ENCODE measurements at places on chromosomes 3 and 15.

DNA sequence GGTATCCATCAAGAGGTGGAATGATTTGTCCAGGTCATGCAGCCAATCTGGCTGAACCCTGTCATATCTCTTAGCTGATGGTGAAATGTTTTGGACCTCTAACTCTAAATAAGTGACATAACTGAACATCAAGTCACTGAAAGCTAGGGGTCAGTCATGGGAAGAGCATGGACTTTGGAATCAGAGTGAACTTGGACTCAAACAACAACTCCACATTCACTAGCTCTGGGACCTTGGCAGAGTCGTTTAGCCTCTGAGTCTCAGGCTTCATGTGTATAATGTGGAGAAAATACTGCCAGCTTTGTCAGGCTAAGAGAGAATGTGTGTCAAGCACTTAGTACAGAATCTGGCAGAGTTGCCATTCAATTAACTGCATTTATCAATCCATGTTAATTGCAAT, 557.8 kb upstream of the CFAP20DC start:
- DNase-seq, result no peak

DNA sequence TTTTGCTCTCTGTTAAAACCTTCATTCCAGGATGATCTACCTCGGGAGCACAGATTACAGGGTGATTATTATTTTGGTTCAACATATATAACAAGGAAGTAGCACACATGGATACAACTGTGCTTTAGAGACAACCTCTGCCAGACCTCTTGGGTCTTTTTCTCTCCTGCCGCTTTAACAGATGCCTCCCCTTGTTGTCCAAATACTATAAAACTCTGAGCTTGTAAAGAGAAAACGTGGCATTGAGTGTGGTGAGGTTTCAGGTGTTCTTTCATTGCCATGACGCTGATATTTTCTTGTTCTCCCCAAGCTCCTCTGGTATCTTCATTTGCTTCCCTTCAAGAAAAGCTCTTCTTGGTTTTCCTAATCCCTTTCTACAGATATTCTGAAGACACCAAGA, 29.0 kb downstream of the BCL2L10 start:
- DNase-seq, result no peak

DNA sequence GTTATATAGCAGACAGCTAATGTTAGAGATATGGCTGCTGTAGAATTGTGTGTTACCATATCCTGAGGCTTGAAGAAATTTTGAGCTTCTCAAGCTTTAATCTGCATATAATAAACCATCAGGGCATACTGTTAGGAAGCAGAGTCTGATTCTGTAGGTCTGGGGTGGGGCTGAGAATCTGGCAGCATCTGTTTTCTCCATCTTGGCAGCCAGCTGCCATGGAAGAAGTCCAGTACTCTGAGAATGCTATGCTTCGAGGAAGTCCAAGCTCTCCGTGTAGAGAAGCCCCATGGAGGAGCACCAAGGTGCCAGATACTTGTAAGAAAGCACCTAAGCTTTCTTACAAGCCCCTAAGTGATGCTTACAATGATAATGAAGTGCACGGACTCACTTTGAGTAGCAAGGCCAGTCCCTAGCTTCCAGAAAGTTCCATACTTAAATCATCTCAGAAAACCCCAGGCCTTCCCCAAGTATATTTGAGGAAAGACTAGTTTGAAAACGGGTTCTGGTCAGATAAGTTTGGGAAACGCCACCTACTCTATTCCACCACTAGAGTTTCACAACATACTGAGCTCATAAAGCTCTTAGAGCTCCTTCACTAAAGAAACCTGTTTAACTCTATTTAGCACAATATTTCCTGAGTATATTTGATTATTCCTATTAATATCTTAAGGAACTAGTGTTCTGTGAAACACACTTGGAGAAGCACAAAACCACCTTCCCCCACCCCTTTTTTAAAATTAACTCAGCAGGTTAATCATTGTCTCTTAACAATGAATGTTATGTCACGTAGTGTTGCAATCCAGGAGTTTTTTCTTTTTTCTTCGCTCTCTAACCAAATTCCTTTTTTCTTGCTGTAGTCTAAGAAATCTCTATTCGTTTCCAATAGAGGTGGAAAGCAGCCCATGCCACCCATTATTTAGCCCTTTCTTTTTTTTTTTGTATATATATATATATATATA, 59.9 kb upstream of the RASGRP1 start:
- no peak for DNase-seq

GRCh38 chr3:50639055-50639494, 22.1 kb downstream of the MAPKAPK3 start:
- DNase-seq, result no peak

- no peak for DNase-seq
Measured at GRCh38 chr3:65371053-65371452, 667.7 kb downstream of the MAGI1 start.

- no peak for DNase-seq
Measured at GRCh38 chr3:42742259-42742658, 30.8 kb downstream of the CCDC13 start.

GRCh38 chr3:10471054-10471688, 34.2 kb downstream of the ATP2B2 start:
- DNase-seq, result peak; percentile 62

- DNase-seq, result no peak
Measured at GRCh38 chr3:57974796-57975388, 33.3 kb upstream of the FLNB start.

- DNase-seq, result no peak
Measured at GRCh38 chr3:78986416-78987101, 781.2 kb downstream of the ROBO1 start.

- DNase-seq, result no peak
Measured at GRCh38 chr15:90248789-90249202, 560 bp upstream of the TTLL13 start.

GRCh38 chr15:31435912-31436628, 109.4 kb downstream of the KLF13 start:
- DNase-seq, result no peak

GRCh38 chr3:63240381-63240902, 37.7 kb upstream of the SYNPR start:
- DNase-seq, result no peak

DNA sequence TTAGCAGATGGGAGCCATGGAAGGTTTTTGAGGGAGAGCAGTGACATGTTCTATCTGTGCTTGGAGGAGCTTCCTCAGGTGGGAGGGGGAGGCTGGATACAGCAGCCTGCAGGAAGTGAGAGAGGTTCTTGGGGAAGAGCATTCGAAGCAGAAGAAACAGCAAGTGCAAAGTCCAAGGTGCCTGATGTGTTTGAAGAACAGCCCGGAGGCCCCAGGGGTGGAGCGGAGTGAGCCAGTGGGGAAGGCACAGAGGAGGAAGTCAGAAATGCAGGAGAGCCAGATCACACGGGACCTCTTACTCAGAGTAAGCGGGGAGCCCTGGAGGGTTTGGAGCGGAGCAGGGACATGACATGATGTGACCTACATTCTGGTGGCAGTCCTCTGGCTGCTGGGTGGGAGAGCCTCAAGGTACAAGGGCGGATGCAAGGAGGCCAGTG, 10.8 kb downstream of the ITGA11 start:
- no peak for DNase-seq

DNA sequence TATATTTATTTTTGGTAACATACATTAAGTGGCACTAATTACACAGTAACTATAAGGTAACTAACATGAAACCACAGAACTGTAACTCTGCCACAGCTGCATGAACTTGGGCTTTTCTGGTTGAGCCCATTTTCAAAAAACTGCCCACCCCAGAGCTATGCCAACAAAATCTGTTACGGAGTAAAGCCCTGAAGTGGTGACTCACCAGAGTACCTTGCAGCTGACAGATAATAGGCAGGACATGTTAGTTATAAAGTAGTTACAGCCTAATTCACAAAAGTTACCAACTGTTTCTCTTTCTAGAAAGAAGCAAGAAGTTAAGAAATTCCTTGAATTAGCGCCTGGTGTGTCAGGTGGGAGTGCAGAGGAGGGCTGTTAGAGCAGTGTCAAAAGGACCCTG, 1.5 kb upstream of the GPX1 start:
- no peak for DNase-seq

GRCh38 chr3:78846718-78847117, 921.1 kb downstream of the ROBO1 start:
- no peak for DNase-seq

DNA sequence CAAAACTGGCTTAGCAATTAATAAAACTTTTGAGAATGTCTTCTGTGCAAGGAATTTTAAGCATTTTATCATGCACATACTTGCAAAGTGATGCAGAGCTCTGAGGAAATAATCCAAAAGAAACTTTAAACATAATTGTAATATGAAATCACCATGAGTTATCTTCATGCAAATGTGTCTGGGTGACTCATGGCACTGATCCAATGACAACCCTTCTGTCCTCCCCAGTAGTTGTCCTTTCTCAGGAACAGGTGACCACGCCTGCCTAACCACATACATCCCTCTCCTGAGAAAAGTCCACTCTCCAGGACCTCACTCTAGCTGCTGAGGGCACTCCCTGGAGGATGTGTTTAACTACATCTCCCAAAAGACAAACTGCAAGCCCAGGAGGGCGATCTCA, 530.6 kb upstream of the IL12A start:
- no peak for DNase-seq
